ENCODE measurements at places on chromosomes 11 and 22. TPM values are rescaled to one million over a fixed set of nuclear protein-coding genes. Genes with fewer than 3 reads are reported as not detected.

DNA sequence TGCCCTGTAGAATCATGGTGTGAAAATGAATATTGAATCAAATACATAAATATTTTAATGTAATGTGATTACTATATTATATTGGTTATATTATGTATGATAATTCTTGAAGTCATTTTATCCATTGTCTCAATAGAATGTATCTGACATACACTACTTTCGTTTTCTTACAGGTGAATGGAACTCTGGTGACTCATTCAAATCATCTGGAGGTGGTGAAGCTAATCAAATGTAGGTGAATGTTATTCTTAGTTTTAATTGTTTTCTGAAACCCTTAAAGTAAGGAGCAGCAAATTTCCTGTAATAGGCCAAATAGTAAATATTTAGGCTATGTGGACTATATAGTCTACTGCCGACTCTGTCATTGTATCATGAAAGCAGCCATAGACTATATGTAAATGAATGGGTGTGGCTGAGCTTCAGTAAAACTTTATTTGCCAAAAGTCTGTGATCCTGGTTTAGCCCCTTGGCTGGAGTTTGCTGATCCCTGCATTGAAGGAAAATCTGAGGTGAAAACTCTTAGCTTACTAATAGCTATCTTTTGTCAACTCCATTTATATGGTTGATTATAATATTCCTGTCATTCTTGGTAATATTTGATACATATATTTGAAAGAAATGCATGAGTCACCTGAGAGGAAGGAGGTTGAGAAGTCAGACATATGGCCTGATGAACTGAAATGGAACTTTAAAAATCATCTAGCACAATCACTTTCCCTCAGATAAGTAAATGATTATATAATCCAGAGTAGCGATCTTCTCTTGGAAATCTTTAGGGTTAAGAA lies 87.2 kb upstream of the GRIK4 start:
- H3K27me3 ChIP-seq: no peaks in the 10 kb centered on the region
- no peak for DNase-seq
- H3K36me3 ChIP-seq: peaks cover 7% of the 10 kb centered on the region
- H3K27ac ChIP-seq: no peak overlapping the region
- no peak overlapping the region for H3K4me3 ChIP-seq

DNA sequence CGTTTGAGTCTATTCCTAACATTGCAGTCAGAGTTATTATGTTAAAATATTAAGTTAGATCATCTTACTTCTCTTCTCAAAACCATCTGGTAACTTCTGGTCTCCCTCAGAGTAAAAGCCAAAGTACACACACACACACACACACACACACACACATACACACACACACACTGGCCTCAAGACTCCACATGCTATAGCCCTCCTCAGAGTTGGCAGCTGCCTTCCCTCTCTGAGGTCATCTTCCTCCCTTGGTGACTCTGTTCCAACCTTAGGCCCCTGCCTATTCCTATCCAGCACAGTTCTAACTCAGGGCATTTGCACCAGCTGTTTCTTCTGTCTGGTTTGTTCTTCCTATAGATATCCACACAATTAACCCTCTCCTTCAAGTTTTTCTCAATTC lies 272.0 kb upstream of the SESN3 start:
- H3K4me3 ChIP-seq: no peak overlapping the region
- peaks cover 4% of the 10 kb centered on the region for H3K4me1 ChIP-seq
- DNase-seq: no peak
- H3K36me3 ChIP-seq: no peaks in the 10 kb centered on the region
- H3K27ac ChIP-seq: no peak overlapping the region

DNA sequence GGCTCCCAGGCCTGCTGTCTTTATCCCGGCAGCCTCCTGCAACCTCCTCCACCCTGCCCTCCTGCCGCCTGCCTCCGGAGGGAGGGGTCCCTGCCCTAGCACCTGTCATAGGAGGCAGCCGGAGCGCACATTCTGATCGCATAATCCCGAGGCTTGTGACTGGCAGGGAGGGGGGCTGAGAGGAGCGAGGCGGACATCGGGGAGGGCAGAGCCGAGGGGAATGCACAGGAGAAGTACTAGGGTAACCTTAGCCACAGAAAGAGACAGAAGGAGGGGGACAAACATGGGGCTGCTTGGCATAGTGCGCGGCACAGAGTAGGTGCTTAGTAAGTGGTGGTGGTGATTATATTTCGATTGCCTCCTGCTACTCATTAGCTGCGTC lies 9.2 kb upstream of the ALX4 start:
- H3K27me3 ChIP-seq: peaks cover 95% of the 10 kb centered on the region
- H3K4me3 ChIP-seq: no peak overlapping the region
- H3K36me3 ChIP-seq: no peaks in the 10 kb centered on the region

DDIAS gene
- polyA plus RNA-seq: 4.2 TPM

IGLL1 gene
- 0.64 TPM for polyA plus RNA-seq

DNA sequence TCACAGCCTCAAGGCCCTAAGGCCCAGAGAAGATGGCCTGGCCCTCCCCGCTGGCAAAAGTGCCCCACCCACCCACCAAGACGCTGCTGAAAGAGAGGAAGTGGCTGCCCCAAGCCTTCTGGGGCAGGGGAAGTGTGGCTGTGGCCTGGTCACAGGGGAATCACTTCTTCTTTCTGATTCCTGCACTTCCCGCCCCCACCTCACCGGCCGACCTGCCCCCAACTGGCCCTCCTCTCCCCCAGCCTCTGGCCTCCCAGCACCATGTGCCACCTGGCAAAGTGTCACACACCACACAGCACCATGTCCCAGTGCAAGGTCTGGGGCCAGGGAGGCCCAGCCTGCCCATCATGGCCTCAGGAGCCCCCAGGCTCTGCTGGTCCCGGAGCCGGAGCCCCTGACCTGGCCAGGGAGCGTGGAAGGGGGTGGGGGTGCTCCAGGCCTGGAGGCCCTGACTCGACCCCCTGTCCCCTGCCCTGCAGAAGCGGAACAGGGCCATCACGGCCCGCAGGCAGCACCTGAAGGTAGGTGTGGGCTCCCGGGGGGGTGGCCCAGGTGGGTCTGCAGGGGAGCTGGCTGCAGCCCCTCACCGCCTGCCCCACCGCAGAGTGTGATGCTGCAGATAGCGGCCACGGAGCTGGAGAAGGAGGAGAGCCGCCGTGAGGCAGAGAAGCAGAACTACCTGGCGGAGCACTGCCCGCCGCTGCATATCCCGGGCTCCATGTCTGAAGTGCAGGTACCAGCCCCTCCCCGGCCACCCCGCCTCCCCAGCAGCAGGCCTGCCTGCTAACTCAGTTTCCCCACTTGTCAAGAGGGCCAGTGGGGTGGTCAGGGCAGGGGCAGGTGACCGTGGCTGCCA lies 1.4 kb downstream of the TNNI2 start:
- H3K4me3 ChIP-seq: peak overlapping the region; percentile 58
- peaks cover 12% of the 10 kb centered on the region for H3K36me3 ChIP-seq
- H3K27ac ChIP-seq: peak overlapping the region; percentile 95
- peak; percentile 72 for DNase-seq

DNA sequence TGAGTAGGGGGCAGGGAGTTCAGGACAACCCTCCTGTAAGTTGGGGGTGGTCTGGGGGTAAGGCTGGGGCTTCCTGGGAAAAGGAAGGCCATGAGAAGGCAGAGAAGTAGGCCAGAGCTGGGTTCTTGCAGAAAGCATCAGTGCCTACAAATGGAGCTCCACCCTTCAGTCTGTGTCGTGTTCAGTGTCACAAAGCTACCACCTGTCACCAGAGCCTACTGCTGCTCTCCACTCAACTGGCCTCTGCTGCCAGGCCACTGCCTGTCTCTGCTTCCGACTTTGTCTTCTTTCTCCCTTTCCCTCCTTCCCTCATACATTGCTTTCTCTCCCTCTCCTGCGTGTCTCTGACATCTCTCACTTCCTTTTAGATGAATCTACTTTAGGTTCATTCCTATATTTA lies 3.4 kb upstream of the WBP2NL start:
- H3K36me3 ChIP-seq: no peaks in the 10 kb centered on the region
- no peak overlapping the region for H3K27ac ChIP-seq
- DNase-seq: no peak
- peaks cover 10% of the 10 kb centered on the region for H3K27me3 ChIP-seq
- peaks cover 6% of the 10 kb centered on the region for H3K4me1 ChIP-seq
